ENCODE measurements at places on chromosomes 4 and X.

- H3K27ac ChIP-seq, result no peak overlapping the region
- no peak for DNase-seq
- H3K4me1 ChIP-seq, result no peaks in the 10 kb centered on the region
- no peaks in the 10 kb centered on the region for H3K36me3 ChIP-seq
- H3K4me3 ChIP-seq, result no peak overlapping the region
These were observed 92.6 kb upstream of the TRPC3 start for GRCh38 chr4:122044501-122044900.

DNA sequence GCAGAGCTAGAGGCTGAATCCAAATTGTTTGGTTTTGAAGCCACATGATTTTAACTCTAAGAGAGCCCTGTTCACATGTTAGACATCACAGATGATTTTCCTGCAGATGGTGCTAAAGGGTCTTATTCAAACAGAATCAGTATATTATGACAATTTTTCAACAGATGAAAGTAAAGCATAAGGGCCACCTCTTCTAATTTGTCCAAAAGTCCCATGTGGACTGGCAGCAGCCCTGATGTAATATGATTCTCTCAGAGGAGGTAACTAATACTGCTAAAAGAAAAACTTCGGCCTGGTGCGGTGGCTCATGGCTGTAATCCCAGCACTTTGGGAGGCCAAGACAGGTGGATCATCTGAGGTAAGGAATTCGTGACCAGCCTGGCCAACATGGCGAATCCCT, 26.0 kb upstream of the SETD7 start:
- no peak for DNase-seq
- H3K27ac ChIP-seq, result no peak overlapping the region
- no peaks in the 10 kb centered on the region for H3K4me1 ChIP-seq
- peaks cover 5% of the 10 kb centered on the region for H3K27me3 ChIP-seq
- H3K4me3 ChIP-seq, result no peak overlapping the region

DNA sequence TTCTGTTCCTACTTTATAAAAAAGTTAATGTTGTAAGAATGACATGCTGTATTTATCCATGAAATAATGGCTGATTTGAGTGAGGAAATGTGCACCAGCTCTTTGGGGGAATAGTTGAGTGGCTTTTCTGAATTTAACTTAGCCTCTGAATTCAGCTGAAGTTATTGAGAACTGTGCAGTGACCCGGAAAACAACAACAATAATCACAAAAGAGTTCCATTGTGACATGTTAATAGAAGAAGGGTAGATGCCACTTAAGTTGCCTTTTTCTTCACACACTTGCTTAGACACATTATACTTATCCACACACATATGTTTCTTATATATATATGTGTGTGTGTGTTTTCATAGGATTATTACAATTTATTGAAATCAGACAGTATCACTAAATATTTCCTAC, 301.2 kb downstream of the BMPR1B start:
- no peak for DNase-seq
- no peaks in the 10 kb centered on the region for H3K36me3 ChIP-seq
- H3K4me1 ChIP-seq, result peaks cover 2% of the 10 kb centered on the region
- no peak overlapping the region for H3K27ac ChIP-seq

DNA sequence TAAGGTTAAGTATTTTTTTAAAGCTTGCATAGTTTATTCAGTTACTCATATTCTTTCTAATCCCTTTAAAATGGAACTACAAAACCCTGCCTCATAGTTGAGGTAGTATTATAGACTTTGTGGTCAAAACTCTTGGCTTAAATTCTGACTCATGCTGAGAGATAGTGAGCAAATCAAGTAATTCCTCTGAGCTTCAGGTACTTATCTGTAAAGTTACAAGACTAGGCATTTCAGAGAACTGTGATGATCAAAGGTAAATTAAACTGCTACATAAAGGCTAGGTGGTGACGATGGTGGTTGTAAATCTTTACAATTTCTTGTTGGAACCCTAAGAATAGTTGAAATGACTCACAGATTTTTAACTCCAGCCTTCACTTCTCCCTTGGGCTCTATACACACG, 3.2 kb upstream of the CLOCK start:
- H3K4me3 ChIP-seq, result peak overlapping the region; percentile 5
- H3K36me3 ChIP-seq, result no peaks in the 10 kb centered on the region
- peaks cover 42% of the 10 kb centered on the region for H3K4me1 ChIP-seq
- peaks cover 4% of the 10 kb centered on the region for H3K27me3 ChIP-seq

GRCh38 chrX:109672239-109672638, 47.3 kb upstream of the KCNE5 start:
- no peaks in the 10 kb centered on the region for H3K27me3 ChIP-seq
- peaks cover 32% of the 10 kb centered on the region for H3K36me3 ChIP-seq
- H3K27ac ChIP-seq, result no peak overlapping the region
- no peaks in the 10 kb centered on the region for H3K4me1 ChIP-seq
- no peak overlapping the region for H3K4me3 ChIP-seq

- peaks cover 2% of the 10 kb centered on the region for H3K27me3 ChIP-seq
- no peaks in the 10 kb centered on the region for H3K36me3 ChIP-seq
- H3K27ac ChIP-seq, result no peak overlapping the region
- no peaks in the 10 kb centered on the region for H3K4me1 ChIP-seq
- DNase-seq, result no peak
These were observed 39.2 kb upstream of the ANTXR2 start for GRCh38 chr4:80112236-80112635.

GRCh38 chr4:56871371-56871866, 36.3 kb upstream of the REST start:
- no peaks in the 10 kb centered on the region for H3K36me3 ChIP-seq
- H3K27me3 ChIP-seq, result peaks cover 1% of the 10 kb centered on the region
- no peak overlapping the region for H3K4me3 ChIP-seq
- DNase-seq, result peak; percentile 5

GRCh38 chr4:5863461-5864113, 29.3 kb downstream of the CRMP1 start:
- peaks cover 14% of the 10 kb centered on the region for H3K27me3 ChIP-seq
- DNase-seq, result peak; percentile 63
- no peaks in the 10 kb centered on the region for H3K36me3 ChIP-seq
- H3K27ac ChIP-seq, result no peak overlapping the region
- H3K4me3 ChIP-seq, result no peak overlapping the region

DNA sequence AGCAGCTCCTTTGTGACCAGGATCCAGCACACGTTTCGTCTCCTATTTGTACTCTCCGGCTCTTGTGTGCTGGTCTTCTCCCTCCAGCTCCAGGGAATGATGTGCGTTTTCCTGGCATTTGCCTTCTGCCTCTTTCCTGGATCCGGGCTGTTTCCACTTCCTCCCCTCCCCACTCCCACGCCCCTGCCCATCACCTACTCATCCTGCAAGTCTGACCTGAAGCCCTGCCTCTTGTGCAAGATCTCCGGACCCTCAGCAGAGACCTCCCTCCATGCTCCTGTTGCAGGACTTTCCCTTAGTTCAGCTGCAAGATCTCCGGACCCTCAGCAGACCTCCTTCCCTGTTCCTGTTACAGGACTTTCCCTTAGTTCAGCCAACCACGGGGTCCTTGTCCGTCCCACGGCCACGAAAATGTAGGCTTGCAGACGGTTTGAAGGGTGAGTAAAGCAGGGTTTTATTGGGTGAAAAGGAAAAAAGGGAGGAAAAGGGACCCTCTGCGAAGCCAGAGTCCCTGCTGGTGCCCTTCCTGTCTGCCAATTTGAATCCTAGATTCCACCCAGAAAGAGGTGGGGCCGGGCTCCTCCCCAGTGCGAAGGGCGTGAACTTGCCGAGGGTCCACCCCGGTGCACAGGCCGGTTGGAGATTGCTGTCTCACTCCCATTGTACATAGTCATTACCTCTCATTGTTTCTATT, 74.4 kb upstream of the IRF2 start:
- DNase-seq, result no peak
- H3K27me3 ChIP-seq, result no peaks in the 10 kb centered on the region
- peak overlapping the region; percentile 21 for H3K4me3 ChIP-seq
- H3K27ac ChIP-seq, result no peak overlapping the region

- no peak overlapping the region for H3K4me3 ChIP-seq
- H3K27me3 ChIP-seq, result peaks cover 2% of the 10 kb centered on the region
- H3K36me3 ChIP-seq, result no peaks in the 10 kb centered on the region
- no peak for DNase-seq
- H3K4me1 ChIP-seq, result peaks cover 8% of the 10 kb centered on the region
These were observed 108.9 kb downstream of the CDS1 start for GRCh38 chr4:84691800-84692199.

DNA sequence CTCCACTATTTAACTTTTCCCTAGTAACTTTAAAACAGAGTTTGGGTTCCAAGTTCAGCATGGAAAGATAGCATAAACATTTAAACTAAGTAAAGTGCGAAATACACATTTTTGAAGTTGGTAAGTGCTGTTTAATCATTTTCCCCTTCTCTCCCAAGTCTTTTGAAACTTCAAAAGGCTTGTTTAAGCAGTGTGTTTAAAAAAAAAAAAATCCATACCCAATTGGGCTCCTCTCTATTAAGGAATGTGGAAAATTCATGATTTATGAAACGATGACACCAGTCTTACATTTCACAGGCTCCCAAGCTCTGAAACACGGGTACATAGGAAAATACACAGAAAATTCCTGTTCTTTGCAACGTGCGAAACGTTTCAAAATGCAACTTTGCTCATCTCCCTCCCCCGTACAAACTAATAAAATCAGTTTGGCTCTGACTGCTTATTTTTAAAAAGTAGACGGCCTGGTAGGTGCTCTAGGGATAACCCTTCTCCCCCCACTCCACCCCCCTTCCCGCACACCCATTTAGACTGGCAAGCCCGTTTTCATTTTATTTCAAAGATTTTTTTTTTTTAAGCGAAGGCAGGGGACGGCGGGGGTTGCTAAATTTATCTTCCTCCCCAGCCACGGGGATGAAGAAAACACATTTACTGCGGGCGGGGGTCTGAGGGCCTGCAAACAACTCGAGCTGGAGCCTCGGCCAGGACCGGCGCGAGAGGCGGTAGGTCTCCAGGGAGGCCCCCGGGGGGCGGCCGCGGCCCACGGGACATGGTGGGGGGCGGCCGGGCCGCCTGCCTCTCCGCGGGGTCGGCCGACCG, 786 bp upstream of the ZFX start:
- H3K36me3 ChIP-seq, result peaks cover 20% of the 10 kb centered on the region
- DNase-seq, result no peak
- peaks cover 60% of the 10 kb centered on the region for H3K4me1 ChIP-seq

GRCh38 chr4:92303621-92304027, at the start of gene GRID2:
GRID2 (plus strand) TSS chr4:92303966.
- H3K36me3 ChIP-seq, result peaks cover 3% of the 10 kb centered on the region
- H3K4me1 ChIP-seq, result peaks cover 4% of the 10 kb centered on the region
- no peak within 1 kb of the TSS for H3K4me3 ChIP-seq
- peaks cover 33% of the 10 kb centered on the region for H3K27me3 ChIP-seq
- DNase-seq, result no peak
- no peak within 1 kb of the TSS for H3K27ac ChIP-seq

DNA sequence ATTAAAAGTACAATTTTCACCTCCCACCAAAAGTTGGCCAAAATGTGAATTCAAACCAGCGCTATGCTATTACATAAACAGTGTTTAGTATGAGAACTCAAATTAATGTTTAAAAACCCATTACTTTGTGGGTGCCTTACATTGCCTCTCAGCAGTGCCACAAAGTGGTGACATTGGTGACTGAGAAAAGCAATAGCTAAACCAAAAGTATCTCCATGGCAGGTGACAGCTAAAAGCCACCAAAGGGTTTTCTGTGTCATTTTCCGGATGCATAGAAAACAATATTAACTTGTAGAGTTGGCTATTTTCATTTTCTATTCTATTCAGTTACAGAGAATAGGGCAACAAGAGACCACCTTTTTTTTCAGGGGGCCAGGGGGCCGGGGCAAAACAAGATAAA, 261.2 kb downstream of the MAPK10 start:
- no peaks in the 10 kb centered on the region for H3K4me1 ChIP-seq
- no peaks in the 10 kb centered on the region for H3K27me3 ChIP-seq
- no peak overlapping the region for H3K4me3 ChIP-seq
- DNase-seq, result no peak

Data from activated naive CD8-positive, alpha-beta T cell treated with anti-CD3 and anti-CD28 coated beads, Interleukin-2, amount 50 U/mL, for 24 hours (primary cell).